NAMALWA (cell line): ENCODE measurements at places on chromosomes 5 and 9.

DNA sequence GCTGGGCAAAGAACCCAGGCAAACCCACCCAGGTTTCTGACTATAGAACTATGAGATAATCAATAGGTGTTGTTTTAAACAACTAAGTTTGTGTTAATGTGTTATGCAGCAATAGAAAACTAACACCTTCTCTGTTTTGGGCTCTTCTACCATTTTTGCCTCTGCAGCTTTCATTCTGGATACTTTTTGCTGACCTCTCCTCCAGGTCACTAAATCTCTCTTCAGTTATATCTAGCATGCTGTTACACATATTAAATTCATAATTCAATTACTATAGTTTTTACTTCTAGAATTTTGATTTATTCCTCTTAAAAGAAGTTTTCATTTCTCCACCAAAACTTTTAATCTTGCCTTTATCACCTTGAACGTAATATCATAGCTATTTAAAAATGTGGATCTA, 17.2 kb downstream of the MAPK9 start:
- no peak for DNase-seq

DNA sequence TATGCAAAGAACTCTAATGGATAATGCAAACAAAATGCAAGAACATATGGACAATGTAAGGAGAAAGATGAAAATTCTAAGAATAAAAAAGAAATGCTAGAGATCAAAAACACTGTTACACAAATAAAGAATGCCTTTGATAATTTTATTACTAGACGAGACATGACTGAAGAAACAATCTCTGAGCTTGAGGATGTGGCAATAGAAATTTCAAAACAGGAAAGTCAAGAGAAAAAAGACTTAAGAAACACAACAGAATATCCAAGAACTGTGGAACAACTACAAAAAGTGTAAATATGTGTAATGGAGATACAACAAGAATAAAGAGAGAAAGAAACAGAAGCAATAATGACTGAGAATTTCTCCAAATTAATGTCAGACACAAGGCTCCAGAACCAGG, 140.5 kb upstream of the ACOT12 start:
- DNase-seq, result no peak

- no peak for DNase-seq
Measured at GRCh38 chr9:83367326-83367725, 170.9 kb downstream of the FRMD3 start.

DNA sequence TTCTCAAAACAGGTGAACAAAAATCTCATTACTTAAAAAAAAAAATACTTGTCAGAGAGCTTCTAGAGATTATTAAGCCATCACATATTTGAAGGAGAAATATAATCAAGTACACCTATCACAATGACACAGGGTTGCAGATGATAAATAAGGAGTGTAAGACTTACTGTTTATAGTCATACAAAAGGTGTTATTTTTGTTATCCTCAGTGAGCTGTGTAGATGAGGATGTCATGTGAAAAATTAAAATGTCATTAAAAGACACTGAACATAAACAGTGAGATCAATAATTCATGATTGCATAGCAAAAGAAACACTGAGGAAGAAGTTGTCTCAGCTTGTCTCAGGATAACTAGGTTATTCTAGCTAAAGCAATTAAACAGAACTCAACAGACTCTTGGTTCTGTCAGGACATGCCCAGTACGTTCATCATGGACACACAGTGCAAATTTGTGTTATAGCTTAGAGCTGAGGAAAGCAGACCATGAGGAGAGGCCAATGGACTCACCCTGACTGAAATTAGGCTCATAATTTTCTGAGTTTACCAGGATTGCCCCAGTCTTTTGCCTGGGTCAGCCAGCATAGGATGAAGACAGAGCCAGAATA, 1162.6 kb upstream of the C9orf72 start:
- no peak for DNase-seq

DNA sequence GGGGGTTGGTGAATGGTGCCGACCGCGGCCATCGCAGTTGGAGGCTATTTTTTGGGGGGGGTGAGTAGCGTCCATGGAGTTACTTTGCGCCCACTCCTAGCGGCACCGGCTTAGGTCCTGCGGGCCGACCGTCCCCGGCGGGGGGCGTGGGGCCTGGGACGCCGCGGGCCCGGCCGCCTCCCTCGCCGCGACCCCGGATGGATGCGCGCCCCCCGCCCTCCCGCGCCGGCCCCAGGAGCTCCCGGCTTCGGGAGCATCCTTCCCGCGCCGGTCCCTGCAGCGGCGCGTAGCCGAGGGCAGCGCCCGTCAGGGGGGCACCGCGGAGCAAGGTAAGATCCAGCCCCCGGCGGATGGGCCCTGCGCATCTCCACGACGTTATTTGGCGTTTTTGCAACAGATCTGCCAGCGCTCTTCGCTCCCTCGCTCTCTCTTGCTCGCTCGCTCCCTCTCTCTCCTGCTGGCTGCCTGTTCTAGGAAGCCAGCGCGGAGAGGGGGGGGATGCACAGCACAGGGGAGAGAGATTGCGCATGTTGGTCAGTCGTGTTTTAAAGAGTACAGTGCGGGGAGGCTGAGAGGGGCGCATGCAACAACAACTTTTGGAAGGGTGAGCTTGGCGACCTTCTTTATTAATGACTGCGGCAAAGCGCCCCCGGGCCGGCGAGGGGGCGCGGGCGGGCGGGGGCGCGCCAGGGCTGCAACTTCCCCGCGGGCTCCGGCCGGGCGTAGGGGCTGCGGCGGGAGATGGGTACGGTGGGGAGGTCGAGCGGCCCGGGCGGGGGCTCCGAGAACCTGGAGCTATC, 413 bp downstream of the JADE2 start:
- peak; percentile 84 for DNase-seq

DNA sequence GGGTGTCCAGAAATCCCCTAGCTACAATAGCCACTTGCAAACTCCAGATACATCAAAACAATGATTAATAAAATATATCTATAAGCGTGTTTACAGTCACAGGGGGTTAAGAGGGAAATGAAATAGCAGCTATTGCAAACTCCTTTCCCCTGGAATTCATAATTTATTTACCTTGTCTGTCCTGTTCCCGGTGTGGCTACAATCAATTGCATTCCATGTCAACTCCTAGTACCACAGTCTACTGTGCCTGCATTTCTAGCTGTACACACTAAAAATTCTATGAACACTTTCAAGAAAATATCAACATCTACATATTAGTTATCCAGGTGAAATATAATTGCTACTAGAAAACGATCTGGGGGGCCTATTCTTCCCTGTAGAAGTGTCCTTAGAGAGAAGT, 217.6 kb downstream of the ELAVL2 start:
- no peak for DNase-seq

GRCh38 chr5:145825751-145826180, 9.4 kb downstream of the PRELID2 start:
- DNase-seq, result peak; percentile 74

DNA sequence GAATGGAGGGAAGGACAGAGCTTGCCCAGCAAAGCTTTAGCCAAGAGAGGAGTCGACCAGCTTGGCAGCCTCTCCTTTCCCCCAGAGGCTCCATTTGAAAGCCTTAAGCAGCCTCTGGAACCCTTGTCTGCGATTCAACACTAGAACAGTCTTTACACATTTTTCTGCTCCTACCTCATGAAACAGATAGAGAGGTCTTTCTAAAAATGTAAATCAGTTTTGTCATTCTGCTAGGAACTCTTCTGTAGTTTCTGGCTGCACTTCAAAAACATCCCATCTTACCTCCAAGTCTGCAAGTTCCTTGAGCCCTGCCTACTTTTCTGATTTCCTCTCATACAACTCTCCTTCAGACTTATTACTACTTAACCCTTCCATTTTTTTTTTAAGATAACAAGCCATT, 70.1 kb downstream of the PDE4D start:
- DNase-seq, result no peak

DNA sequence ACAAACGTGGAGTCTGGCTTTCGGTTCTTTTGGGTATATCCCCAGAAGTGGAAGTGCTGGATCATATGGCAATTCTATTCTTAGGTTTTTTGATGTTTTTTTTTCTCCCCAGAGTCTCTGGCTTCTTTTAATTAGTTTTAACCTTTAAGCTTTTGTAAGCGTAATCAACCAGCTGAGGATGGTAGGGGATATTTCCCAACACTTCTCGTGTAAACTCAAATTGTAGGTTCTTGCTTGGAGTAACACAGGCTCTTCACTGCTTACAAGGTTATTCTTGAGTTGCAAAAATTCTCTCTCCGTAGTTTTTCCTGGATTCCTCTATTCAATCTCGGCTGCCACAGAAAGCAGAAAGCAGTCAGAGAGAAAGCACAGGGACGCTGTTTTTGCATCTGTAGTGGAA, 11.9 kb downstream of the LAMC3 start:
- DNase-seq, result no peak

DNA sequence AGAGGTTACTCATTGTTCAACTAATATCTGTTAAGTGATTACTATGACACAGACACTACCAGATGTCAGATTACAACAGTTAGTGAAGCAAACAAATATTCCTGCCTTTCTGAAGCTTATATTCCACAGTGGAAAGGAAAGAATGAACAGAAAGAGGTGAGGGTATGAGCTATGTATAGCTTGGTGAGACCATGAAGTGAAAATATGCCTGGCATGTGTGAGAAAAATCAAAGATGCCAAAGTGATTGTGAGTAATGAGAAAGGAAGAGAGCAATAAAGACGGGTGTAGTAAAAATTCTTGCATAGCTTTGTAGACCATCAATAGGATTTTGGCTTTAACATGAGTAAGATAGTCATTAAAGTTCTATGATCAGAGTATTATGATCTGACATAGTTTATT, 734.5 kb upstream of the NUDT12 start:
- DNase-seq, result no peak

DNA sequence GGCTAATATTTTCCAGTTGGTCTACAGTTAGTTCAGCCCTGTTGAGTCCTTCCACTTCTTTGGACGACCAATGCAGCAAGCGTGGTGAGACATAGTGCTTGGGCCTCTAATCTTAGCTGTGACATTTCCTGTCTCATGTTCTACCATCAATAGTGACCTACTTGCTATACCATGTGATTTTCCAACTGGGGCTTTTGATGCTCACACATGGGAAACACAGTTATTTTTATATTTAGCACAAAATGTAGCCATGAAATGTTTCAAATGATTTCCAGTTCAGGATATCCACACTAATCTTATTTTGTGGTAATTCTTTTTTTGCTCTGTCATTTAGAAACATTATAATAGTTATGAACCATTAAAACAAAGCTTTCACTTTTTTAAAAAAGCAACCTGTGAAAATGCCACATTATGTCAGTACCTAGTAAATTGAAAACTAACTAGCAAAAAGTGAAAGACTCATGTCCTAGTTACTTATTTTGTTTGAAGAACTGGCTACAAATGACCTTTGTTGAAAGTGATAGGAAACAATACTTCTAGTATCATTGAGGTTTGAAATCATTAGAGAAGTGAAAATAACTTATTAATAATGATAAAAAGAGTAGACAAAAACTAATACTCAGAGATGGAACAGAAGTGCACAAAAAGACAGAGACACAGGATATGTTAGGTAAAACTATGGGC, 18.3 kb downstream of the MARCHF3 start:
- peak; percentile 21 for DNase-seq

DNA sequence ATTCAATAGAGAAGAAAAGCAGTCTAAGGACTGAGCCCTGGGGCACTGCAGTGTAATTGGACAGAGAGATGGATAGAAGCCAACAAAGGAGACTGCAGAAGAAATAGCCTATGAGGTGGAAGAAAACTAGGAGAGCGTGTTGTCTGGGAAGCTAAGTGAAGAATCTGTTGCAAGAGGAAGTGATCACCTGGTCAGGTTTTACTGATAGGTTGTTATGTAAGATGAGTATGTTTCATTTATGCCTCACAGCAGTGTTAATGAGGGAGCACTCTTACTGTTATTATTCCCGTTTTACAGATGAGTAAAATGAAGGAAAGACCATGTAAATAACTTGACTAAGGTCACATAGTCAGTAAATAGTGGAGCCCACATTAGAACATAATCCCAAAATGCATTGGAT, 80.0 kb upstream of the GRHPR start:
- DNase-seq, result no peak

- DNase-seq, result no peak
Measured at GRCh38 chr9:8725635-8726034, 926.1 kb upstream of the DMAC1 start.

DNA sequence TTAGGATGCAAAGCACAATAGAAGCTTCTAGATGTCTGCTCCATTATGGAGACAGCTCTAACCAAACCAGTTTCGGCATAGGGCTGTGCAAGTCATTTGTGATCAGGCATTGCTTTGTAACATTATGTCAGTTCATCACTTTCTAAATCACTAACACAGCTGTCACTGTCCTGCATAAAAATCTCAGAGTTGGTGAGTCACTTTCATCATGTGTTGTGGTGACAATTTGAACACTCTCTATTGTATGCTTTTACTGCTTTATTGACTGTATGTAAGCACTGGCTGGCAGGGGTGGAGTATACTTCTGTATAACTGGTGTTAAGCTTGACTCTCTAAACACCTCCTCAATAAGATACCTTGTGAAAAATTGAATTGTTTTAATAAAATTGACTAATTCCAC, 77.9 kb downstream of the SLCO4C1 start:
- DNase-seq, result no peak

GRCh38 chr5:81019748-81020147, 59.6 kb downstream of the RASGRF2 start:
- no peak for DNase-seq

DNA sequence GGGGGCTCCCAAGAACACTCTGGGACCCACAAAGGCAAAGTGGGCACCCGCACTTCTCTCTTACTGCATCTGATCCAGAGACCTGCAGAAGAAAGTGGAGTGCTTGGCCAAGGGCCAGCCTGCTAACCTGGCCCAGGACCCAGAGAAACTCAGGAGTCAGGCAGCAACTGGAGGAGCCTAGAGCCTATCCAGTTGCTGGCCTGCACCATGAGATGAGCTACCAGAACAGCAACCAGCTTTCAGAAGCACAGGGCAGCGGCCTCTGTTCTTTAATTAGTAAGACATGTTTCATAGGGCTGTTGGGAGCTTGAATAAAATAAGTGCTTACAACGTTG, 298.3 kb downstream of the GADD45G start:
- no peak for DNase-seq

- DNase-seq, result peak; percentile 59
Measured at GRCh38 chr5:134175921-134176510, 734 bp downstream of the SKP1 start.

GRCh38 chr5:152499814-152500535, 94.9 kb upstream of the NMUR2 start:
- DNase-seq, result no peak

DNA sequence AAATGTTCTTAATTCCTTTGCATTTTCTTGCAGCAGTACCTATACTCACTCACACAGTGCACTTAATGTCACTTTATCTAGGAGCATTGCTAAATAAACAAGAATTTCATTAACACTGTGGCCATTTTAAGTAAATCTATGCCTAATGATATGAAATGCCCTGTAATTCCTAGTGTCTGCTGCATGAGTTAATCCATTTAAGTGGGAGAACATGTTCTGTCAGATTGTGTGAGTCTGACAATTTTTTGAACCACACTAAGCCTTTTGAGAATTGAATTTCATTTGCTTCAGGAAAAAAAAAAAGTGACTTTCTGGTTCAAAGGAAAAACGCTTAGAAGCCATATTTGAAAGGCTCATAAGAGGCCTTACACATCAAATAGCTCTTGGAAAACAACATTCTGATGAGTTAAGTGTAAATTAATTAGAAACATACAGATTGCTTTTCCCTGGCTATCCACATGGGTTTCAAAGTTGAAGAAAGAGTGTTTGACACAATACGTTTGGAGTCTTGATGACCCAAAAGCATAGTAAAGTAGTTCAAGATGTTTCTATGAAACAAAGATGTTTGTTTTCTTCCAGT, 446.7 kb upstream of the GRAMD2B start:
- no peak for DNase-seq

GRCh38 chr5:116423141-116423540, 151.5 kb downstream of the SEMA6A start:
- no peak for DNase-seq
